ENCODE measurements at places on chromosomes 3 and 15.
A peak's percentile ranks its signal among the peaks of the same experiment; 100 is the strongest.

- DNase-seq, result no peak
Measured at GRCh38 chr3:183578179-183578578, 22.7 kb upstream of the KLHL6 start.

DNA sequence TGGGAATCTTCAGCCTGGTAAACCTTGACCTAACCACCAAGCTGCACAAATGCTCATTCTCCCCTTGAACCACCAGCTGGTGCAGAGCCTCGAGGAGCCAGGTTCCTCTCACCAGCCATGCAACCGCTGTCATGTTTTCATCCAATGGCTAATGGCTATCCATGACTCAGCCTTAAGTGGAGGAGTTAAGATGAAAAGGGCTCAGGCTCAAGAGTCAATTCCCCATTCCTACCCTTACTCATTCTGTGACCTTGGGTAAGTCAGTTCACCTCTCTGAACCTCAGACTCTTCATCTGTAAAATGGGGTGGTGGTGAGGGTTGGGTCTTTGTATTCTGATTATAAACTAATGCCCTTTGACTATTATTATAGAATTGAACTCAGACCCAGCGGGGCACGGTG, 515.6 kb downstream of the SHQ1 start:
- peak; percentile 27 for DNase-seq

- no peak for DNase-seq
Measured at GRCh38 chr15:73741321-73741836, 11.8 kb downstream of the INSYN1 start.

GRCh38 chr3:99943931-99944761, 126.5 kb downstream of the CMSS1 start:
- no peak for DNase-seq

- DNase-seq, result no peak
Measured at GRCh38 chr15:99052205-99052604, 44.6 kb upstream of the PGPEP1L start.

DNA sequence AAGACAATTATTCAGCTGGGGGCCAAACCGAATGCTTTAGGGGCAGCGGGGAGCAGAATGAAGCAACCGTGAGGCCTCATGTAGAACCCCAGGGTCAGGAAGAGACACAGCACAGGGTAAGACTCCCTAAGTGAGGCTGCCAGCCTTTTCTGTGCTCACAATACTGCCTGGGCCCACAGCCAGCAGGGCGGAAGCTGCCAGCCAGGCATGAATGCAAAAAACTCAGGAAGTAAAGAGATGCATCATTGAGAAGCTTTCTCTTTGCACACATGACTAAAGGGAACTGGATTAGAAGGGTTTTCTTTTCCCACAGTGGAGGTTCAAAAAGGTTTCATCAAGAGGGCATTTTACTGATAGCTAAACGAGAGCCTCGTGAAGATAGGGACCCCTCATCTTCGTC, 33.3 kb downstream of the CA12 start:
- peak; percentile 41 for DNase-seq

GRCh38 chr3:151819910-151820309, 6.0 kb downstream of the AADAC start:
- no peak for DNase-seq

- DNase-seq, result no peak
Measured at GRCh38 chr3:46407970-46408369, 911 bp downstream of the CCRL2 start.

DNA sequence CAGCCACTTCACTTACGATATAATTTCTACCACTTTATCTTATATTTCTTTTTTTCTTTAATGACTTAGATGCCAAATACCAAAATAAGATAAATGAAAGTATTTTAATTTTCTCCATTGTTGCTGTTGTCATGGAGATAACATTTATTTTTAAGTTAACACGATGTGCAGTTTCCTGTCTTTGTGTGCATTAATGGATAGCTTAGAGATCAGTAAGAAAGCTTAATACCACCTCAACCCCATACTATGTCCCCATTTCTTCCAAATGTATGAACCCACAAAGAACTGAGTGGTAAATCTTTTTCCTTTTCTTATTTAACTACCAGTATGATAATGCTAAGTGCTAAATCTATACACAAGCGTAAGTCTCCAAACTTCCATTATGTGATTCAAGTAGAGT, 17.1 kb downstream of the PCNP start:
- DNase-seq, result no peak

DNA sequence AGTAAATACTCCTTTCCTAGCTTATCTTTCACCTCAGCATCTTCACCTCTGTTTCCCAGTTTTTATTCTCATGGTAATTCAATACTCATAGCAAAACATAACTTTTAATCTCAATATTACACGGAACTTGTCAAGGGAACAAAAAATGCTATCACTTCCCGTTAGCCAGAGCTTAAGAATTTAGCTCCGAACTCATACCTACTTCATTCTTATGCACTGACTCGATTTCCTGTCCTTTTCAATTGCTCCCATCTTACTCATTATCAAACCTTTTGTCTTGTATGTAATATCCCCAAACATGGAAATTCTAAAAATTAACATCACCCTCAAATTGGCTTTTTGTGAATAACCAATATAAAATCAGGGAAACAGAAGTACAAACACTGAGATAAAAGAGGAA, 28.2 kb downstream of the MYEF2 start:
- peak; percentile 22 for DNase-seq

DNA sequence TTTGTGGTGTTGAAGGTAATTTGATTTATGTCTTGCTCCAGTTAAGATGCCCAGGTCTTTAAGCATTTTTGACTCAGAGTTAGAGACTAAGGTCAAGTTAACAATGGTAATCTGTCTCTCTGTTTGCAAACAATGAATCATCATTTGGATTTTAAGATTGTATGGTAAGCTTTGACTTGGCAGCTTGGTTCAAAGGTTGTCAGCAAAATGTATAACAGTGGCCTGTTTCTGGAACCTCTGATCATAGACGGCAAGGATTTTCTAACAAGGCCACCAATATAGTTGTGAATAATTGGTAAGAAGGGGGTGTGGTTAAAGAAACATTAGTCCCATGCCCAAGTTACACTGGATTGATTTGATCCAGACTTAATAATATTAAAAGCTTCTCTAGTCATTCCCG, 775.2 kb upstream of the GOLIM4 start:
- no peak for DNase-seq

GRCh38 chr15:39546842-39547241, 34.0 kb upstream of the THBS1 start:
- DNase-seq, result no peak

DNA sequence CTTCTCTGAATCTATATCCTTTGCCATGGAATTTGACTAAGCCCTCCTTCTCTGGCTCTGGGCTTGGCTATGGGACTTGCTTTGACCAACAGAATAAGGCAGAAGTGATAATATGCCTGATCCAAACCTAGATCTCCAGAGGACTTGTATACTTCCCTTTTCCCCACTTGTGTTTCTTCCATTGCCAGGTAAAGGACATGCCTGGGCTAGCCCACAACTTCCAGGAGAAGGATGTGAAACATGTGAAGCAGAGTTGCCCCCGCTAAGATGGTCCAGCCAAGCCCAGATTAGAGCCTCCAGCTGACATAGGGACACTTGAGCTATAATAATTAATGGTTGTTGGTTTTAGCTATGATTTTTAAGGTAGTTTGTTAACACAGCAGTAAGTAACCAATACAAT, 55.1 kb downstream of the FOXB1 start:
- DNase-seq, result no peak

Measured in mesenchymal stem cell (in vitro differentiated cells and primary cell).